ENCODE measurements at places on chromosomes 5 and 9. TPM values are rescaled to one million over a fixed set of nuclear protein-coding genes. Genes with fewer than 3 reads are reported as not detected.

GDNF gene
- total RNA-seq: not detected

IL3 gene
- total RNA-seq: not detected

SHC3 gene
- total RNA-seq: 0.05 TPM

AGXT2 gene
- not detected for total RNA-seq

SKP1 gene
- 172 TPM for total RNA-seq

CER1 gene
- total RNA-seq: not detected

NKD2 gene
- 0.17 TPM for total RNA-seq

ZFP2 gene
- total RNA-seq: 1.0 TPM

SLC6A7 gene
- not detected for total RNA-seq

SPINK13 gene
- total RNA-seq: not detected

ANKRD34B gene
- not detected for total RNA-seq

TRIM32 gene
- 19.3 TPM for total RNA-seq

PCDHB2 gene
- 0.88 TPM for total RNA-seq

GRM6 gene
- not detected for total RNA-seq

PCDHGB2 gene
- 0.51 TPM for total RNA-seq

TNFSF15 gene
- 2.0 TPM for total RNA-seq

ZDHHC11 gene
- total RNA-seq: 0.33 TPM

IRF1 gene
- total RNA-seq: 26.4 TPM

FAM169A gene
- total RNA-seq: 4.0 TPM

PCDHGB5 gene
- 16.7 TPM for total RNA-seq

SLC45A2 gene
- 0.09 TPM for total RNA-seq

MCC gene
- 35.5 TPM for total RNA-seq

TLX3 gene
- not detected for total RNA-seq

NR6A1 gene
- 2.9 TPM for total RNA-seq

Data from dermis blood vessel endothelial cell (primary cell).